Activated CD8-positive, alpha-beta memory T cell treated with anti-CD3 and anti-CD28 coated beads for 1 hour (primary cell): ENCODE measurements at places on chromosomes 11 and 22.

- no peak for DNase-seq
Observed at GRCh38 chr11:75626889-75627529, 41.8 kb downstream of the MAP6 start.

GRCh38 chr11:9716275-9717039 lies 52.6 kb downstream of the SWAP70 start:
- no peak for DNase-seq

- no peak for DNase-seq
Observed at GRCh38 chr11:130139401-130139800, 20.2 kb upstream of the ST14 start.

DNA sequence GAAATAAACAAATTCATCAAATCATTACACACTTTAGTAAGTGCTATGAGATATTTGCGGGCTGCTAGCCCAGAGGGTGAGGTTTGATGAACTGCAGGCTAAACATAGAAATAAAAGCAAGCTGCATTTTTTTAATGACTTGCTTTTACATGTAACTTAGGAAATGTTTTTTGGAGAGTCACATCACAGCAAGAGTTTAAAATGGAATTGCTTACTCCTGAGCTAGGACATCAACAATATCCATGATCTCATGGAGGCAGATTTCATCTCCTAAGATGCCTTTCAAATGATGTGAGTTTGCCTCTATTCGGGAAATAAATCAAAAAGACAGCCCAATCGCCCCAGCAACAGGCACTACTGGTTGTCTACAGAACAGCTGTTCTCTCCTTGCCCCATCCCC lies 73.4 kb upstream of the CD44 start:
- no peak for DNase-seq

- DNase-seq = no peak
Observed at GRCh38 chr11:35525501-35526175, at the start of gene PAMR1. TSS of gene PAMR1 (minus strand) at chr11:35525616. CDS start at chr11:35525585, 31 bp downstream.

DNA sequence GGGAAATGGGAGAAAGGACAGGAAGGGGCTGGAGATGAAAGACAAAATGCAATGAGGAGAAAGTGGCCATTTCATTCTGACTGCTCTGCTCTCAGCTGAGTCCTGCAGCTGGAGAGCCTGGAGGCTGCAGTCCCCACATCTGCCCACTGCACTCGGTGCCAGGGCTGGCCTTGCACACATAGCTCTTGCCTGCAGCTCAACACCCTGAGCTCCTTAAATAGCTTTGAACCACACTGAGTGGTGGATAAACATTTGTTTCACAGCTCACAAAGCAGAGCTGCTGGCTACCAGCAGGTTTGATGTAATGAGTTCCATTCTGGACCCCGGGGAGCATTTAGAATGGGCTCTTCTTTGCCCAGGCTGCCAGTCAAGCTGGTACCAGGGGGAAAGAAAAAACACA lies 426.1 kb upstream of the CADM1 start:
- DNase-seq = no peak

- DNase-seq = no peak
Observed at GRCh38 chr11:73401924-73402833, 26.0 kb downstream of the RELT start.

DNA sequence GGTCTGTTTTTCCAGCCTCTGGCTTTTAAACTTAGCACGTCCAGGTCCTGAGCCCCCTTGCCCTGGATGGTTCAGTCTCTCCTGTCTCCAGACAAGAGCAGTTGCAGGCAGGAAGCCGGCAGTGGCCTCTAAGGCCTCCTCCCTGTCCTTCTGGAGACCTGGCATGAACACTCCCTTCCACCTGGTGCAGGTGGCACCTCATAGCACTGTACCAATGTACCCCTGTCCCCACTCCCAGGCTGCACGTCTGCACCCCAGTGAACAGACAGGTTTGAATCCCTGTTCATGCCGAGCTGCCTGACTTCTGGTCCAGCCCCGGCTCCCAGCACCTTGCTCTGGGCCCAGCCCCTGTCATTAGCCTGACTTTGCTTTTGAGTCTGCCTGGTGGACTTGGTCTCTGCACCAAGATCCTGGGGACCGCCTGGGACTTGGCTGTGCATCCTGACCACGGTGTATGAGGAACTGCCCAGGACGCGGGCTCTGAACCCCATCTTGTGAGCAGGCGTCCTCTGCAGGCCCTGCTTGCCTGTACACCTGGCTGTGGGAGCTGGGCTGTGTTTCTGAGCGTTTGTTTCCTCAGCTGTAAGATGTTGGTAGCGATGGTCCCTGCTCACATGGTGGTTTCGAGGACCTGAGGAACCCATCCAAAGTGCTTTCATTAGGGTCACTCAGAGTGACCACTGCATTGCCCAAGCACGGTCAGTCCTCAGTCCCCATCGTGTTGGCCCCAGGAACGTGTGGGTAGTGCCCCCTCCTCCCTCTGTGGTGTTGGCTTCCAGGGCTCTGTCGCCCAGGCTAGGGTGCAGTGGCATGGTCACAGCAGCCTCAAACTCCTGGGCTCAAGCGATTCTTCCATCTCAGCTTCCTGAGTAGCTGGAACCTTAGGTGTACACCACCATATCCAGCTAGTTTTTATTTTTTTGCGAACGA lies 75.0 kb upstream of the SHANK2 start:
- no peak for DNase-seq

DNA sequence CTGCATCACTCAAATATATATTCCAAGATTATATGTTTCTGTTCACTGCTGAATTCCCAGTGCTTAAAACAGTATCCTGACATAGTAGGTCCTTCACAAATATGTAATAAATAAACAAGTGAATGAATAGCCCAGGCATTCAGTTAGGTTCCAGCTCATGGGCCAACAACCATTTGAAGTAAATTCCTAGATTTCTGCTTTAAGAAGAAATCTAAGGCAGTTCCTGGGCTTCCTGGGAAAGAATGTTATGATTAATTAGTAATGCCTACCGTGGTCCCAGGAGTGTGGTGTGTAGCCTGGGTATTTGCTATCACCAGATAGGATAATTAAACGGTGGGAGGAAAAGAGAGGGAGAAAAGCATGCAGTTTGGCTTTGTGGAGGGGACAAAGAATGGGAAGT lies 576.8 kb downstream of the SOX6 start:
- no peak for DNase-seq

GRCh38 chr11:8252946-8253345 lies 10.7 kb downstream of the LMO1 start:
- DNase-seq = no peak

DNA sequence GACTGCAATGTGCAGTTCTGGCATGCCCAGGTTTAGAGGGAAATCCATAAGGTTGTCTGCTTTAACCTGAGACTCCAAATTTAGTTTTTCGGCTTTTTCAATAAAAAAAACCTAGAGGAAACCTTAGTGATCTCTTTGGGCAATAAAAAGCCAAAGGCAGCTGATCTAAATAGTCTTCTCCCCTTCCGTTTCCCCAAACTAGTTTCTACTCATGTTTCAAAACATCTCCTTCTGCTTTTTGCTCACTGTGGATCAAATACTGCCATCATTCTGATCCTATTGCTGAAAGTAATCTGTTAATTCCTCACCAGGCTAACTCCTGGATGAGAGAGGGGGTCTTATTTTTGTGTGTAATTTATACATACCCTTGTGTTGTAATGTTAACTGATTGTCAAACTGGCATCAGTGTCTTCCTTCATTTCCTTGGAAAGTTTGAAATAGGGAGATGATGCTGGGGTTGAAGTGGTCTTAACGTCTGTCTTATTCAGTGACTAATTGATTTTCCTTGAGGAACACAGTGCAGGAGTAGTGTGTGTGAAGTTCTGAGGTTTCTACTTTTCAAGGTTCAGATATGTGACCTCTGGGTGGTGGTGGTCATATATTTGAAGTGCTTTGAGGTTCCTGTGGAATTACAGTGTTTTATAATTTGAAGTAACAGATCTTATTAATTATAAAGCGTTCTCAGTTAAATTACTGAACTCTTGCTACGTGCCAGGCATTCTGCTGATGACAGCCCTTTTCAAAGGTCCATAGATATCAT lies 55.0 kb downstream of the ARHGAP42 start:
- no peak for DNase-seq

- DNase-seq = no peak
Observed at GRCh38 chr22:19498154-19498865, 18.6 kb downstream of the CDC45 start.

- DNase-seq = no peak
Observed at GRCh38 chr11:105111145-105111944, 28.2 kb downstream of the CARD18 start.

DNA sequence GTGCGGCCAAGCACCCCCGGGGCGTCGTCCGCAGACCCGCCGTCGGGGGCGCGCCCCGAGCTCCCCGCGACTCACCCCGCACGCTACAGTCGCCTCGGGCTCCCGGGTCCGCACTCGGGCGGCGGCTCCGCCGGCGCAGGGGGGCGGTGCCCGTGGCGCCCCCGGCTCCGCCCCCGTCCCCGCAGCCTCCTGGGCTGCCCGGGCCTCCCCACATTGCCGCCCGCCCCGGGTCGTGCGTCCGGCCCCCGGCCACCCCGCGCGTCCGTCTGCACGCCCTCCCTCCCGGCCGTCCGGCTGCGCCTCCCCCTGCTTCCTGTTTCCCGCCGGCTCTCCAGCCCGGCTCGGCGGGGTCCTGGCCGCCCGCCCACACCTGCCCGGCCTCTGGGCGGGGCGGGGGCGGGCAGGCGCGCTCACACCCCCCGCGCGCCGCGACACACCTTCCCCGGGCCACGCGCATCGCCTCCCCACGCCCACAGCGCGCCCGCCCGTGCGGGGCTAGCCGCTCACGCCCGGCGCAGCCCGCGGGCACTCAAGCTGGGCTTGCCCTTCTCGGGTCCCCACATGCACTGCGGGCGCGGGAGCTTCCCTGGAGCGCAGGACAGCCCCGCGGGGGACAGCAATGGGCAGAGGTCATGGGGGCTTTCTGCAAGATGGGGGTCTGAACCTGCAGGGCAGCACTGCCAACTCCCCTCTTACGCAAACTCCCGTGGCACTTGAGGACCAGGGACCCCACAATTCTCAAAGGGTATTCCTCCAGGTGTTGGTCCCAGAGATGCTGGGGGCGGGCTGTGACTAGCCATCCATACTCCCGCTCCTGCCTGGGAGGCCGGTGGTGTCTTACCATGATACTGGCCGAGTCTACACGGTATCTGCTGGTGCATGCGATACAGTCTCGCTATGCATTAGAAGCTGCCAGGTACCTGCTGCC lies at the start of gene CARD10:
TSS of gene CARD10 (minus strand) at position 148 of the 928 bp plus-strand sequence. CDS start 215 bp downstream, outside the sequence.
- no peak for DNase-seq

DNA sequence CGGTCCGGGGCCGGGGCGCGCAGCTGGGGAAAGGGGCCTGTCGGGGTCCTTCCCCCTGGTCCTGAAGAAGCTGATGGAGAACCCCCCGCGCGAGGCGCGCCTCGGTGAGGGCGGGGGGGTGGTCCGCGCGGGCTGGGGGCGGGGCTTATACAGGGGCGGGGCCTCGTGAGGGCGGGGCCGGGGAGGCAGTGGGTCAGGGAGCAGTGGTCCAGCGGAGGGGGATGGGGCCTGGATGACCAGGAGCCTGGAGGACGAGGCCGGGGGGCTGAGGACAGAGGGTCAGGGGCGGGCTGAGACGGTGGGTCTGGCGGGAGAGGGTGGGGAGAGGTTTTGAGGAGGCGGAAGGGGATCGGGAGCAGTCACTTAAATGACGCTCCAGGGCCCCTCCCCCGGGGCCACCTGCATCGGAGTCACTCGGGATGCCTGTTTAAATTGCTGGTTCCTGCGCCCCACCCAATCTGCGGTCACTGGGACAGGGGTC lies 396 bp downstream of the TEF start:
- peak; percentile 45 for DNase-seq

DNA sequence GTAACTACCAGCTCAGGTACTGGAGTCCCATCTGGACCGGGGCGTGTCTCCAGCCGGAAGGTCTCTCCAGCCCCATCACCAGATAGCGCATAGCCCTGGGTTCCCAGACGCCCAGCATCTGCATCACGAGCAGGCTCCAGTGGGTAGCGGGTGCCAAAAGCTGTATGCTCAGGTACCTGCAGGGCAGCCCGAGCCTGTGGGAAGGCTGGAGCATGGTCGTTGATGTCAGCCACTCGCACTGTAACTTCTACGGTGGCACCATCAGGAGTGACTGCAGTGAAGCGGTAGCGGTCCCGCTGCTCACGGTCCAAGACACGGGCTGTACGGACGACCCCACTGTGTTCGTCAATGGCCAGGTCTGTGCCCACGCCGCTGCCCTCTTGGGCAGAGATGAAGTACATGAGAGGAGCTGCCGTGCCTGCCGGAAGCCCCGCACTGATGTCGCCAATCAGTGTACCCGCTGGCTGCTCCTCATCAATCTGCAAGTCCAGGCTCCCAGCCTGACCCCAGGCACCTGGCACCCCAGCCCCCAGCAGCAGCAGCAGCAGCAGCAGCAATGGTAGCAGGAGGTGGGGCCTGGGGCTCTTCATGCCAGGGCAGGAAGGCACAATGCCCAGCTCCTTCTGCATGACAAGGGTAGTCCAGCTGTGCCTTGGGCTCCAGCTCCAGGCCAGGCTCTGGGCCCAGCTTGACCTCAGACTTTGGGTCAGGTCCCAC lies 14.5 kb downstream of the DCHS1 start:
- DNase-seq = no peak

- DNase-seq = no peak
Observed at GRCh38 chr11:128841461-128842072, 25.5 kb downstream of the KCNJ1 start.

DNA sequence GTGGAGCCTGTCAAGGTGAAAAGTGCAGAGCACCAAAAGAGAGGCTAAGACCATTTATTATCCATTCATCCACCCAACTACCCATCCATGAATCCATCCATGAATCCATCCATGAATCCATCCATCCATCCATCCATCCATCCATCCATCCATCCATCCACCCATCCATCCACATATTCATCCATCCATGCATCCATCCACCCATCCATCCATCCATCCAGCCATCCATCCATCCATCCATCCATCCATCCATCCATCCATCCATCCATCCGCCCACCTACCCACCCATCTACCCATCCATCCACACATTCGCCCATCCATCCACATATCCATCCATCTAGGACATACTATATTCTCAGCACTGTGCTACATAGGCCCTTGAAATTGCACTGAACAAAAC lies 68.0 kb downstream of the SYN3 start:
- DNase-seq = no peak

DNA sequence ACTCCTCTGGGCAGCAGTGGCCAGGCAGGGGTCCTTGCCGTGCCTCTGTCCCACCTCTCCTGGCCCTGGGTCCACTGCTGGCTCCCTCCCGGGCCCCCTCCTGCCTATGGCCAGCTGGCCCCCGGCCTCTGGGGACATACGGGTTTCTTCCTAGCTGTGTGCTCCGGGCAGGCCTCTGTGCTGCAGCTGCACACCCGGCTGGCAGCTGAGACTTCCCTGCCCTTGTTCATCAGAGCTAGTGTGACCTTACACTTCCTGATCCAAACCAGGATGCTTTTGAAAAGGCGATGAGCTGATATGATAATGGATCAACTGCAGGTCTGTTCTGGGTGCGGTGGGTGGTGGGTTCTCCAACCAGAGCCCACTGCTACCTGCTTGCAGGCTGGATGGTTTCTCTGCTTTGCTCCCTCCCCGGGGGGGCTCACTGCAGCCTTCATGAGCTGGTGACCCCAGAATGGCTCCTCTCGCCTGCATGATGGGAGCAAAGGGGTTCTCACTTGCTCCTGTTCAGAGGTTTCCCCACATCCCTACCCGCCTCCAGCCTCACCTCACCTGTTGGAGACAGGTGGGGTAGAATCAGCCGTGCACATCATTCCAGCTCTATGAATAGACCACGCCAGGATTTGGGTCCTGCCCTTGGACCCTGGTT lies 13.3 kb downstream of the B3GAT1 start:
- no peak for DNase-seq

GRCh38 chr11:86274999-86275398 lies 27.0 kb upstream of the HIKESHI start:
- no peak for DNase-seq
